Stimulated activated CD4-positive, alpha-beta T cell treated with anti-CD3 and anti-CD28 coated beads, Interleukin-12 subunit alpha, Interleukin-12 subunit beta, amount 100 ng/mL, for 48 hours (primary cell): ENCODE measurements at places on chromosomes 6 and 20.

DNA sequence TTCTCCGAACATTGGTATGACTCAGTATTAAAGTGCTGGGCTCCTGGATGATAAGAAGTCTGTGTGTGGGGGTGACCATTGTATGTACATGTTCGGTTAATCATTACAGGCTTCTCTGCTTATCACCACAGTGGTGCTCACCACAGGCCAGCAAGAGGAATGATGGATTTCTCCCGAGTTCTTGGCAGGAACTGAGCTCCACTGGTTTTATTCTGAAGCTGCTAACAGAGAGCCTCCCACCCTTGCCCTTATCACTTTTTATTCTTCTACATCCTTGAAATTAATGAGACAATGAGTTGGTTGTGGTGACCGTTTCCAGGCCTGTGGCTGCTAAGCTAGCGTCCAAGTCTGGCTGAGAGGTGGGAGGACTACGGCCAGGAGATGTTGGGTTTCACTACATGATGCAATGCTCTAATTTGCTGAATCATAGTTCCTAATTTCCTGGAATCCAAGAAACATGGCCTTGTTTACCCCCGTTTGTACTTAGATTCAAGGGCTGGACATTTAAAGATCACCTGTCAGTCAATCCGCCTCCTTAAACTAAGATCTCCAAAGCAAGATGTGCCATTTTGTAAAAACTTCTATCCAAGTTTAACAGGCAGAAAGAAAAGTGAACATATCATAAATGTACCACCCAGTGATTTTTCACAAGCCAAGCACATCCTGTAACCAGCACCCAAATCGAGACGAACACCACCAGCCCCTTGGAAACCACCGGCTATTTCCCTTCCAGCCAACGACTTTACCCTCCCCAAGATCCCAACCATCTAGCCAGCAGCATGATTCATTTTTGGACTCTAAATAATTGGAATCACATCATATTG, 172.5 kb downstream of the FOXA2 start:
- no peak for DNase-seq

DNA sequence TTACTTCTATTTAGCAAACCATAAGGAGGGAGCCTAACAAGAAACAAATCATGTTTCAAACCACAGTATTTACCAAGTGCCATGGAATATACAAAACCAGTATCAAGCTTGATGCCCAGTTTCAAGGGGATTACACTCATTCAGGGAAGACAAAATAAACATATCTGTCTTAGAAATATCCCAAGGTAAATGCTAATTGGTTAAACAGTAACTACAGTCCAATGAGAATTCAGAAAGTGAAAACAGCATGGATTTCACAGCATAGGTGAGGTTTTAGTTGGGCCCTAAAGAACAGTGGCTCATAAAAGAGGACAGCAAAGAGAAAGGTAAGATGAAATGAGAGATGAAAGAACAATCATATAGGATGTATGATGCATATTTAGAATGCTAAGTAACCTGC, 110.3 kb downstream of the CHD6 start:
- DNase-seq = no peak

DNA sequence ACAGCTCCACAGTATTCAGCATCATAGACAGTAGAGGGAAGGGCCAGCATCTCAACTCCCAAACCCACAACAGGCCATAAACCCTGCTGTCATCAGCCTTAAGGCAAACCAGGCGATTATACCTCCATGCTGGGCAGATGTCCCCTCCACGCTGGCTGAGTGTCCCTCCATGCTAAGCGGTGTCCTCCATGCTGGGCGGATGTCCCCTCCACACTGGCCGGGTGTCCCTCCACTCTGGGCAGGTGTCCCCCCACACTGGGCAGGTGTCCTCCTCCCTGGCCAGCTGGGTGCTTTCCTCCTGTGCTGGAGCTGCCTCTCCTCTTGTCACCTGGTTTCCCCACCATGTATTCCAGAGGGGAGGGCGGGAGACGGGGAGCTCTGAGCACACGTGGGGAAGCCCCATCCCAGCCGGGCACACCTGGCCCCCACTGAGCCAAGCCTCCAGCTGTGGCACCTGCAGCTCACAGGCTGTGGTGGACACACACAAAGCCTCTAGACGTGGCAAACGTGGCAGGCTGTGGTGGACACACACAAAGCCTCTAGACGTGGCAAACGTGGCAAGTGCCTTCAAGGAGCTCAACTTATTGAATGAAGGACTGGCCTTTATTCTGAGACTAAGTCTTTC, 197.1 kb downstream of the TAF4 start:
- no peak for DNase-seq

- no peak for DNase-seq
These were observed 9.1 kb upstream of the BPIFA2 start for GRCh38 chr20:33158637-33159385.

- DNase-seq = no peak
These were observed at the start of gene MOXD1 for GRCh38 chr6:132400883-132401617. MOXD1 (minus strand) TSS chr6:132401475; CDS start chr6:132401426, 49 bp downstream.

DNA sequence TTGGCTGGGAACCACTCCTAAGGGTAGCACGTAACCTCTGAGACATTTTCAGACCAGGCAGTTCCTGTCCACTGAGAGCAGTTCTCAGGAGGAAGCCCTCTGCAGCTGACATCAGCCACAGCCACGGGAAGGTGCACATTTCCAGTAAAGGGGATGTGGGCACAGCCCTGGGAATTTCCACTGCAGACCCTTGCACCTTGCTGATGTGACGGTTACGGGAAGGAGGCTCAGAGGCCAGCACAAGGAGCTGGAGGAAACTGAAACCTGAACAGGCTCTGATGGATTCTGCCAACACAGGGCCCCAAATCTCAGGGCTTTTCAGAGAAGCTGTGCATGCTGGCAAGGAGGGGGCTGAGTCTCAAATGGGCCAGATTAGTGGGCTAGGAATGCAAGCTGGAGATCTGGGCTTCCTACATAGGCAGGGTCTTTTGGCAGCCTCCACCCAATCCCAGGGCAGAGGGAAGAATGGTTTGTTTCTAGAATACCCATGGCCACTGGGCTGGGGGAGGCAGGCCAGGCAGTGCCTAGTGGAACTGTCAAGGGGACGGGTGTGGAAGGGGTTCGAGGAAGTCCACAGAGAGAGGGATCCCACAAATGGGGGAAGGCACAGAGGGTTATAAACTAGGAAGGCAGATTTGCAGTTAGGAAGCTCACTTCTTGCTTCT, 14.2 kb downstream of the EBF4 start:
- DNase-seq = no peak

DNA sequence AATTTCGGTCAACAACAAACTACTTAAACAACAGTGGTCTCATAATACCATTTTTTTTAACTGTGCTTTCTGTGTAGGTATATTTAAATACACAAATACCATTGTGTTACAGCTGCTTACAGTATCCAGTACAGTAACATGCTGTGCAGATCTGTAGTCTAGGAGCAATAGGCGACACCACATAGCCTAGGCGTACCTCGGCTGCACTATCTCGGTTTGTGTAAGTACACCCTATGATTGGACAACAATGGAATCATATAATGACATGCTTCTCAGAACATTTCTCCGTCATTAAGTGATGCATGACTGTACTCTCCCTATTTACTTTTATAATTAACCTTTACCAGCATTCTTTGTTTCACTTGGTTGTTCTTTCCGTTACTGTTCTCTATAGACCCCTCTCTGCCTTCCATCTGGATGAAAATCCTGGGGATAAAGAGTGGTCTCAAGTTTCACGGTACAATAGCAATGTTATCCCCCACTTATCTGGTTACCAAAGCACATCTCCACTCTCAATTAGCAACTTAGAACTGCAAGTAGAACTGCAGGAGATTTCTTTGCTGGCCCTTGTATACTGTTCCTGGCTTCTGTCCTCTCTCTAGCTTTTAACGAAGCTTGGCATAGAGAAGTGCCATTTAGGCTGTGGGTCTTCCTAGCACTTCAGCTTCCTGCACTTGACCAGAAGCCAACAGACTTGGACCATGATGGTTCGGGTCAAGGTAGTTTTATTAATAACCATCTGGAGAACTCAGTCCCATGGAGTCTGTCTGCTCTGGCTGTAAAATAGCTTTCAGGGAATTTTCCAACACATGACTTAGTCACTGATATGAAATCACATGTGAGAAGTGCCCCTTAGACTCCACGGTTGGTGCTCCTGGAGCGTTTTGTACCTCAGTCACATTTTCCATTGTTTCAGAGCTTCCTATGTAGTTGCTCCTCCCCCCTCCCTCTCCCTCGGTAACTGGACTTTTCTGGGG, 80.4 kb upstream of the POPDC3 start:
- no peak for DNase-seq

DNA sequence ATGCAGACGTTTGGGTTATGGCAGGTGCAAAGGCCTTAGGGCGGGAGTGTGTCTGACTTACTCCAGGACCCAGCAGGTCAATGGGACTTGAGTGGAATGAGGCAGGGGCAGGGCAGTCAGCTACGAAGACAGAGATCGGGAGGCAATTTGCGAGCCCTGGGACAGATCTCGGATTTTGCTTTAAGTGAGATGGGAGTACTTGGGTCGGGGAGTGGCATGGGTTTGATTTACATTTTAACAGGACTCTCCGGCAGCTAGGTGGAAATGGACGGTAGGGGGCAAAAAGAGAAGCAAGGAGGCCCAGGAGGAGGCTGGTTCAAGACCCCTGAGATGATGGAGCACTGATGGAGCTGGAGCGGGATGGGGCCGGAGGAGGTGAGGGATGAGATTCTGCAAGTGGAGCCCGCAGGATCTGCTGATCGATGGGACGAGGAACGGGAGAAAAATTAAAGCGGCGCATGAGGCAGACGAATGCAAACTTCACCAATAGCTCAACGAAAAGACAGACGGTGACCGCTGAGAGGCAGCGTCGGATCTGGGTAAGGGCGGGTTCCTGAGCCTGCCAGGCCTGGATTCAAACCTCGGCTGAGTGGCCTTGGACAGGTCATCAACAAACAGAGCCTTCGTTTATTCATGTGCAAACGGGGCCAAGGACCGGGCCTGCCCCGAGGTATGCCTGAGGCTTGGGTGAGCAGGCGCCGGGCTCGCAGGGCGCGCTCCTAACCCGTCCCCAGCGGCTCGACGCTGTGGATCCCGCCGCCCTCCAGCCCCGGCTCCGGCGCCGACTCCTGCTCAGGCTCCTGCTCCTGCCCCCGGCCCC, 756 bp upstream of the RBCK1 start:
- peak; percentile 50 for DNase-seq

DNA sequence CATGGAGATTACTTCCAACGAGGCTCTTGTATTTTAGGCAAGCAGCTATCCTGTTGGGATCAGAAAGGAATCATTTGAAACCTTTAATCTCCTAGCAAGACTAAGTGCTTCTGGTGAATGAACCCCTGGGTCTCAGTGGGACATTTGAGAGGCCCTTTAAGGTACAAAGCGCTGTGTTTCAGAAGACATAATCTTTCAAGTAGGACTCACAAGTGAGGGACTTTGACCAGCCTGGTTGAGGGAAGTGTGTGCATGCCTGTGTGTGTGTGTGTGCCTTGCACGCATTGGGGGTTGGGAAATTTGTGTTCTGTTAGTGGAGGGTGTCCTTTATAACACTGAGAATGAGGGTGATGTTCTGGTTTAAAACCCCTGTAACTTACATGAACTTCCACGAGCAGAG, 64.4 kb upstream of the KCNG1 start:
- no peak for DNase-seq

GRCh38 chr6:33075208-33075567, 602 bp upstream of the HLA-DPB1 start:
- no peak for DNase-seq

GRCh38 chr6:20192625-20193024, 19.6 kb downstream of the MBOAT1 start:
- no peak for DNase-seq

DNA sequence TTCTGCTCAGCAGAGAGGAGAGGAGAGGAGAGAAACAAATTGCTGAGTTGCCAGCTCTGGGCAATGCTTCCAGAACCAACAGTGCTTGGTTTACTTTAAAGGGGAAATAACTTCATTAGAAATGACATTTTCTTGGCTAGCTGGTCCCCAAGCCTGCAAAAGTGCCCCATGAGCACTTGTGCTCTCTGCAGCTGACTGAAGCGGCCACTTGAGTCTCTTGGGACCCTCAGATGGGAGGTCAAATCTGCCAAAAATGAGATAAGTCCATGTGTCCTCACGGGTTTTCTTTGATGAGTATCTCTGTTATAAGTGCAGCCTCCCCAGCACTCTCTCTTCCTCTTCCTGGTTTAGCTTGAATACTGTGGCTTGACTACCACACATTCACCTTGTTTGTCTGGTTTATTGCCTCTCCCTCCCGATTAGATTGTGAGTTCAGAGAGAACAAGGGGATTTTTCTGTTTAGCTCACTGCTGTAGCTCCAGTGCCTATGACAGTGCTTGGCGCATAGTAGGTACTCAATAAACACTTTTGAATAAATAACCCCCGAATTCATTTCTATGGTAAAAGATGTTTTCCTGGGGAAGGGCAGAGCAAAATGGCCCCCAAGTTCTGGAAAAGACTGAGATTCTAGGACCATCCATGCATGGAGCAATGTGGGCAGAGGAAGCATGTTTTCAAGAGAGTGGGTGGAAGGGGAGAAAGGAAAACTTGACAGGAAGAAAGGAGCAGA, 7.0 kb upstream of the RIN2 start:
- DNase-seq = no peak

DNA sequence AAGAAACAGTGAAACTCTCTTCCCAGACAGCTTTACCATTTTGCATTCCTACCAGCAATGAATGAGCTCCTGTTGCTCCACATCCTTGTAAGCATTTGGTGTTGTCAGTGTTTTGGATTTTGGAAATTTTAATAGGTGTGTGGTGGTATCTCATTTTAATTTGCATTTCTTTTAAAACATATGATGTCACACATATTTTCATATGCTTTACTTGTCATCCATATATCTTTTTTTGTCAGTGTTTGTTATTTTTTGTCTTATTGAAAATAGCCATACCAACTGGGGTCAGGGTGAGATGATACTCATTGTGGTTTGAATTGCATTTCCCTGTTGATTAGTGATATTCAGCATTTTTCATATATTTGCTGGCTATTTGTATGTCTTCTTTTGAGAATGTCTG, 119.5 kb upstream of the FOXA2 start:
- DNase-seq = no peak

- no peak for DNase-seq
These were observed 137.1 kb upstream of the OLIG3 start for GRCh38 chr6:137631323-137631722.

DNA sequence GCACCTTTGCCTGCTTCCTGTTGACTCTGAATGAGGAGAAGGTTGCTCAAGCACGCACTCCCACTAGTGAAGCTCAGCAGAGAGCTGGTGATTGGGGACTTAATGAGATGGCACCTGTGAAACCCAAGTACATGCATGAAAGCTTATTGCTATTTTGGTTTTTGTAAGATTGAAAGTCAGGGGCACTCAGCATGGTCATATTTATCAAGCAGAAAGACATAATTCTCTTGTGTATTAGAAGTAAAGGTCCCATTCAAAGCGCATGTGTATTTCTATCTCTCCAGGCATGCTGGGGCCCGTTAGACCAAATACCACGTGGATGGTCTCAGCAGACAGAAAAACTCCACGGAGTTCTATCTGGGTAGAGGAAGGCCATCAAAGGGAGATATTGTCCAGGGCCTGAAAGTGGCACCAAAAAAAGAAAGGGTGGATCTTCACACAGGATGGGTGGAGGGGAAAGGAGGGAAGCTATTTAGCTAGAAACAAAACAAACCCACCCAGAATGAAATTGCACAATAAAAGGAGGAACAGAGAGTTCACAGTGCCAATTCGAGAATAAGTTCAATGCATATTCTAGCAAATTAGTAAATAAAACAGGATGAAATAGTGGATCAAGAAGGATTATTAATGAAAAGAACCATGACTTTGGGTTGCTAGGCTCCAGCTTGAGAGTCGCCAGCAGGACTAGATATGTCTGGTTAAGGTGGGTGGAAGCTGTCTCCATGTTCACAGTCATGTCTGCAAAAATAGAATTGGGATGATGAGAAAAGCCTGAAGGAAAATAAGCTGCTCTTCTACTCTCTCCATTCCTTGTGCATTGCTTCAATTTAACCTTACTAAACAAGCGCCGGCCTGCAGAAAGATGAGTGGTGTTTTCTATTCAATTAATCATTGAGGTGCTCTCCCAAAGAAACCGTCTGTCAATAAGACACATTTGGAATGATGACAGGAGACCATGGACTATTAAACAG, 224.9 kb upstream of the DTNBP1 start:
- DNase-seq = no peak
